T-cell (primary cell): ENCODE measurements at places on chromosomes 11 and 22. TPM values are rescaled to one million over a fixed set of nuclear protein-coding genes. Genes with fewer than 3 reads are reported as not detected.

GRCh38 chr11:28545536-28545935 is 437.3 kb downstream of the METTL15 start:
- no peak for DNase-seq

GRCh38 chr11:14619603-14620531 is 23.7 kb upstream of the PDE3B start:
- no peak for DNase-seq

DNA sequence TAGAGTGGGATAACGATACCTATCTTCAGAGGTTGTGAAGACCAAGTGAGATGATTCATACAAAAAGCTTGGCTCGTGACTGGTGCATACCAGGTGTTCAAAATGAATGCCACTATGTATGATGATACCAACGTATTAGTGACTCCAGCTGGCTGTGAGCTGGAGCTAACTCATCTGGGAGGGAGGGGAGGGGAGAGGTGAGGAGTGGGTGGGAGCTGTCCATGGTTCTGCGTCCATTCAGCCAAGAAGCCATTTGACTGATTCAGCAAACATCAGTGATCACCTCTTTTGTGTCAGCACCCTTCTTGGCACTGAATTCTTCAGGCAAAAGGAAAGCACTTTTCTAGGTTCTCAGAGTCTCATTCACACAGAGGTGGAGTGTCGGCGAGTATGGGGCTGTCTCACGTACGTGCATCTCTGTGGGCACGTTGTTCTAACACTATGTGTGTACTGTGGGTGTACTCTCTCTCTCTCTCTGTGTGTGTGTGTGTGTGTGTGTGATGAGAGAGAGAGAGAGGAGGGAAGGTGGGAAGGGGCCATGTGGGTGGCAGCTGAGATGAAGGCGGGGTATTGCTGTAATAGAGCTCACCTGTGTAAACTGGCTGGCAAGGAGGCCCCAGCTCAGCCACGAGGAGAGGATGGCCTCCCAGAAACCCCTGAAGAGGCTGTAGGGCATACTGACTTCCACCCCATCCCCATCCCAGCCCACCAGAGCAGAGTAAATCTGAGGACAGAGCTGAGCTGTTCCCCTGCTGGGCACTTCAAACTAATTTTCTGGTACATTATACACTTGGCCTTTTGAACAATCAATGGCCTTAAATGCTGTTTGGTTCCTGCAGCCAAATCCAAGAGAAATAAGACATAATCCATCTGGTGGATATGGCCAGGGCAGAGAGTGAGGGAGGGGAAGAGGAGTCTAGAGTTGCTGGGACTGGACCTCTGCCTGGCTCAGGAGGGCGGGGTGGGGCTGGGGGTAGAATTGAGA is 96.1 kb upstream of the THY1 start:
- DNase-seq: no peak

DNA sequence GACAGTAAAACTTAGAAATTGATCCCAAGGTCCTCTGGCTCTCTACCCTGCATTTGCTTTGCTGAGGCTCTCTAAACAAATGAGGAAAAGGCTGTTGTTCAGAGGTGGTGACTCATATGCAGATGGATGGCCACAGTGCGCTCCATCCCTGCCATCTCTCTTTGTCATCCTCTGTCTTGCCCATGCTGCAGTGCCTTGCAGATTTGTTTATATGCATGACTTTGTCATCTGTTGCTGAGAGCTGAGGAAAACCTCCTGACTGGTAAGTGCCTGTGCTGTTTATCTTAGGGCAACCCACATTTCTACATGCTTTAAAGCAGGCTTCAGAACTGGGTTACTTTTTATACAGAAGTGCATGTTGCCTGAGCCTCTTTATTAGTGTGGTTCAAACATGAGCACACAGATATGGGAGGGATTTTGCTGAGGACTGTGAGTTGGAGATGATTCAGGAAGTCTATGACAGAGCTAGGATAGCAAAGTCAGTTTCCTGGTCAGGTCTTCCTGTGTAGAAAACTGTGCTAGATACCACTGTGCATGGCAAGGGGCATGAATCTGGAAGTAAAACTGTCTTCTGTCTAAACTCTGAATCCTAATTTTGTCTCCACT is 57.4 kb downstream of the JAM3 start:
- DNase-seq: no peak

DNA sequence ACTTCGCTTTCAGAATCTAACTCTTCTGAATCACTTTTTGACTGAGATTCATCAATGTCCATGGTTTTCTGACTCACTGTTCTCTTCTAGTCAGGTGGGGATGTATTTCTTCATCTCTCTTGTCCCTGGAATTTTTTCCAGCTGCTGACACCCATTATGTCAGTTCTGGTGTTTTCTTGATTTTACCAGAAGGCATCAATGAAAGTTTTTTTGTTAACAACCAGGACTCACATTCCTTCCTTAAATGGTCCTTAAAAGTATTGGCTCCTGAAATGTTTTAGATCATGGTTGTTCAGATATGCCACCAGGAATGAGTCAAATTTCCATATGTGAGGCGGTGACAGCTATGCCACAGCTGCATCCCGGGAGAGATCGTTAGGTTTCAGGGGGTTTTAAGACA is 12.9 kb downstream of the MICAL2 start:
- DNase-seq: no peak

GRCh38 chr11:34266090-34266912 is 91.5 kb downstream of the ABTB2 start:
- no peak for DNase-seq

GRCh38 chr11:19218216-19218615 is 16.4 kb upstream of the CSRP3 start:
- no peak for DNase-seq

GRCh38 chr11:65745049-65745448 is 24.5 kb upstream of the RNASEH2C start:
- no peak for DNase-seq

GRCh38 chr22:47190957-47191670 is 428.7 kb downstream of the TBC1D22A start:
- no peak for DNase-seq

- DNase-seq: peak; percentile 49
These were observed 98.6 kb upstream of the CD44 start for GRCh38 chr11:35040221-35040942.

- DNase-seq: no peak
These were observed 14.1 kb downstream of the FAM181B start for GRCh38 chr11:82719361-82720105.

DNA sequence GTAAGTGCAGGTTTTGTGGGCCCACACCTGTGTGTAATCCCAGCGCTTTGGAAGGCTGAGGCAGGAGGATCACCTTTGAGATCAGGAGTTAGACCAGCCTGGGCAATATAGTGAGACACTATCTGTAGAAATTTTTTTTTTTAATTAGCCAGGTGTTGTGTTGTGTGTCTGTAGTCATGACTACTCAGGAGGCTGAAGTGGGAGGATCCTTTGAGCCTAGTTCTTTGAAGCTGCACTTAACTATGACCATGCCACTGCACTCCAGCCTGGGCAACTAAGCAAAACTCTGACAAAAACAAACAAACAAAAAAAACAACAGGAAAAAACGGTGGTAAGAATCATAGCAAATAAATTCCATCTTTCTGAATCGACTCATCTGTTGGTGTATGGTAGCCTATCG is 268.6 kb upstream of the PDGFD start:
- no peak for DNase-seq

DNA sequence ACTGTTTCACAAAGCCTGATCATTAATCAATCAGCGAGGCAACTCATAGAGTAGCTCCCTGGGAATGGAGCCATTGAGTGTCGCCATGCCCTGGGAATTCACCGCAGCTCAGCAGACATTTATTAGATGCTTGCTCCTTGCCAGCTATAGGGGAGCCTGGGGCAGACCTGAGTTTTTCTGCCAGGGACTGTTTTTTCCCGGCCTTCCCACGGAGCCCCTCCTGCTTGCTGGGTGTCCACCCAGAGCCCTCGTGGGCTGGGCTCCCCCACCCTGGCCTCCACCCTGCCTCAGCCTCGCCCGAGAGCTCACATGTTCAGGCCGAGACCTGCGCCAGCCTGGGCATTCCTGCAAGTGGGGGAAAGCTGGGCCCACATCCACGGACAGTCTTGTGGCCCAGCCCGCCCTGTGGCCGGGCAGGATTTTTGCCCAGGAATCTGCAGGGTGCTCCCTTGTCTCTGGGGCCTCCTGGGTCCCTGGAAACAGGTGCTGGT is 64.9 kb downstream of the SMIM38 start:
- no peak for DNase-seq

GRCh38 chr11:130476200-130476921 is 27.9 kb downstream of the ADAMTS15 start:
- no peak for DNase-seq

DNA sequence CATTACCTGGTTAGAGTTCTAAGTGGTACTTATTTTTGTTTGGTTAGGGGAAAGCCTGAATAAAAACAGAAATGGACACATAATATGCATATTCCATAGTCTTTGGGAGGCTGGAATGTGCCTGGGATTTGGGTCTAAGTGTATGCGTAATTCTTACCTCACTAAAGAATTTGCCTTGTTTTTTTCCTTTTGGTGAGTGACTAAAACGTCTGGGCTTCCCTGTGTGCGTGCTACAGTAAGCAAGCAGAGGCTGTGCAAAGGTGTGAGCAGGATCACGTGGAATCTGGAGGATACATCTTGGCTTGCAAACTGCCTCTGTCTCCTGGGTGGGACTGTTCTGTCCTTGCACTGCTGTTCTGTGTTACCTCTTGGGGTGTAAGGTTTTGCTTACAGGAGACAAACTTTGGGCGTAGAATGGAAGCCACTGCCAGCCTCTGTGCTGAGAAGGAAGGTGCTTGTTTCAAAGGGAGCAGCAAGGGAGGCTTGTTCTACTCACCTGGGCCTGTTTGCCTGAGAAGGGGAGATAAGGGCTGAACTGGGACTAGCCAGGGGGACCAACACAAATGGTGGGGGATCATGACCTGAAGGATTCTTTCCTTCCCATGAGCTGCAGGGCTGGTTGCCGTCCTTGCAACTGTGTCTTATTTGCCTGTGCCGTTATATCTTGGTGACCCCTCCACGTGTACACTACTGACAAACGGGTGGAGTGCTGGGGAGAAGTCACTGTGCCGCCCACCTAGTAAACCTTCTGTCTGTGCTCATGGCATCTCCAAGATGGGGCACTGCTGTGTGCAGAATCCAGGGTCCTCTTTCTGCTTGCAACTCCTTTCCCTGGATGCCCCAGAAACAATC is 4.5 kb downstream of the NEAT1 start:
- no peak for DNase-seq

DNA sequence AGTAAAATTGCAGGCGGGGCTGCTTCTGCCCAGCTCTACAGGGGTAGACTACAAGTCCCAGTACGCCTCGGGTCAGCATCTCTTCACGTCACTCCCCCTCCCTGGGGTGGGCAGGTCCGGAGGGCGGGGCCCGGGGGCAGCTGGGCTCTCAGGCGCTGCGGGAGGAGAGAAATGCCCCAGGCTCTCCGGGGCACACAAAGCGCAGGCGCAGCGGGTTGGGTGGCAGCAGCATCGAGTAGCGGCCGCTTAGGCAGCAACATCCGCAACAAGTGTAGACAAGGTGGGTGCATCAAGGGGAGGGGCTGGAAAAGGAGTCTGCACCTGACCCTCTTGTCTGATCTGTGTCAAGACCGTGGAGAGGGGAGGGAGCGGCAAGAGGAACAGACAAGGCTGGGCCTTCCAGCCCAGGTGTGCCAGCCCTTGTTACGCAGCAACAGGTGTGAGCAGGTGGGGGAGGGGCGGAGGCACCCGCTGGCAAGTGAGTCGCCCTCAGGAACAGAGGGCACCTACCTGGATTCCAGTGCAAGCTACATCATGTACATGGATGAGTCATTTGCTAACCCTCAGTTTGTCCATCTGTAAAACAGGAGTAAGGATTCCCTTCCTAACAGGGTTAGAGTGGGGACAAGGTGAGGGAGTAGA is 1.2 kb downstream of the PLEKHB1 start:
- DNase-seq: peak; percentile 94

DNA sequence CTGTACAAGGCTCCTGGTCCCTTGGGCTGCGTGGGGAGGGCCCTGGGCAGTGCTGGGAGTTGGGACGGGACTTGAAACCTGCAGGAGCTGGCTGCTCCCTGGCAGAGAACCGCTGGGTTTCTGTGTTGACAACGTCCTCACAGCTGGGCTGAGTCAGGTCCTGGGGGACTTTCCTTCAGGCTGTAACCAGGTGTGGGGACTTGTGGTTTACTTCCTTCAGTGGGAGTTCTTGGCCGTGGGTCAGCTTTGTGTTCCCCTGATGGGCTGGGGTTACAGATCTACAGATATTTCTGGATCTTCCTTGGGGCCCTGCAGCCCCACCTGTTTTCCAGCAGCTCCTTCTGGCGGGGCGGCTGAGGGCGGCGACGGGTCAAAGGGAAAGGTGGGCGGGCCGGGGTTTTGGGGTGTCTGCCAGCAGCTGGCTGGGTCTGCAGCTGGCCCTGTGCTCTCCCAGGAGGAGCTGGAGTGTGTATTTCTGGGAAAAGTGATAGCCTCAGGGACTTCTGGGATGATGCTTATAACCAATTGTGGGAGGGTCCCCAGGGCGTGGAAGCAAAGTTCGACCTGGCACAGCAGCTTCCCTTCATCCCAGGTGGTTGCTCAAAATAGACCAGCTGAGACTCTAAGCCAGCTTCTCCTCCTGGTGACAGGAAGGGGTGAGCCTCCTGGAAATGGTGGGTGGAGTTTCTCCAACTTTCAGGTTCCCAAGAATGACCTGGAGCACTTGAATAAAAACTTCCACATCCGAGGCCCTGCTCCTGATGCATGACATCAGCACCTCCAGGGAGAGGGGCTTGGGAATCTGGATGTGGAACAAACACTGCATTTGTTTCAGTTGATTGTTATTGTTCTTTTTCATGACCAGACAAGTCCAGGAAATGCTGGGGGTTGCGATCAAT is 19.1 kb downstream of the ST14 start:
- no peak for DNase-seq

- no peak for DNase-seq
These were observed 761.1 kb upstream of the ARHGAP42 start for GRCh38 chr11:99925968-99926367.

The OR8J1 gene
- not detected for total RNA-seq

The OTOG gene
- total RNA-seq: not detected

The OR51B4 gene
- not detected for total RNA-seq

The BDNF gene
- 0.09 TPM for total RNA-seq

The POU2AF1 gene
- total RNA-seq: 4.1 TPM

The OR52H1 gene
- 0.26 TPM for total RNA-seq

The CHST1 gene
- total RNA-seq: not detected

The F2 gene
- total RNA-seq: 0.26 TPM

The HTR3A gene
- 0.13 TPM for total RNA-seq

The PRRG4 gene
- 0.09 TPM for total RNA-seq

The ESAM gene
- total RNA-seq: 1.2 TPM
